ENCODE measurements at places on chromosomes 3 and 15.

GRCh38 chr15:83155942-83156341 is 48.5 kb downstream of the TM6SF1 start:
- DNase-seq: no peak

DNA sequence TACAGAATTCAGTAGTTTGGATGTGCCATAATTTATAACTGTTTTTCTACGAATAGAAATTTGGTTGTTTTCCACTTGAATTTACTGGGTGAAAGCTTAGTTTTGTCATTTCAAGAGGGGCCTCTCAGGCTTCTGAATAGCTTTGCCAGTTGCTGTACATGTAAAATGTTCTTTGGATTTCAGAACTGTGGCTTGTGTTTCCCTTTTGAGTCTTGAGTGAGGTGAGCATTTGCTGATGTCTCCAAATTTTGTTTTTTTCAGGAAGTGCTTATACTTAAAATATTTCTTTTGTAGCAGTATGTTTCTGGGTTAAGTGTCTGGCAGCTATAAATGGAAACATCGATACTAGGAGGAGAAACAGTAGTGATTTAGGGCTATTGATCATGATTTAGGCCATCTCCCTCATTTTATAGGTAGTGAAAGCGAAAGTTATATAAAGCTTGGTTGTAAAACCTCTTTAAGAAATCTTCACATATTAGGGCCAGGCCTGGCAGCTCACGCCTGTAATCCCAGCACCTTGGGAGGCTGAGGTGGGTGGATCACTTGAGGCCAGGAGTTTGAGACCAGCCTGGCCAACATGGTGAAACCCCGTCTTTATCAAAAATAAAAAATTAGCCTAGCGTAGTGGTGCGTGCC is 9.2 kb upstream of the TRAK1 start:
- DNase-seq: no peak

GRCh38 chr3:179454887-179455286 is 3.6 kb upstream of the GNB4 start:
- no peak for DNase-seq

DNA sequence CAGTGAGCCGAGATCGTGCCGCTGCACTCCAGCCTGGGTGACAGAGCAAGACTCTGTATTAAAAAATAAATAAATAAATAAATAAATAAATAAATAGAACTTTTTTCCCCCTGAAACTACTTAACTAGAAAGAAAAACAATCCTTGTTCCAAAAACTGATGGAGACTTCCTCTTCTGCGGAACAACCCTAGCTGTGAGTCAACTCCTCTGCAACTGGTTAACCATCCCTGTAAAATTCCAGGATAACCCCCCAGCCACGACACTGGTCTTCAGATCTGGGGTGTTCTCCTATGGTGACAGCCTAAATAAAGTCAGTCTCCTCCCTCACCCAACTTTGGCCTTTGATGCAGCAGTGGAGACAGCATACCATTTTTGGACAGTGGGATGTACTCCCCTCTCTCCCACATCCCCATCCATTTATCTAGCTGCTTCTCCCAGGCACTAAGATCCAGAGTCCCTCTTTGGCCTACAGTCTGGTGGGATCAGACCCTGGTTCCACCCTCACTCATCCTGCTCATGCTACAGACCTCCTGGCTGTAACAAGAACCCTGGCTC is 352.6 kb downstream of the OCA2 start:
- DNase-seq: no peak

- DNase-seq: no peak
Measured at GRCh38 chr3:177744873-177745606, 547.8 kb upstream of the TBL1XR1 start.

GRCh38 chr3:177353140-177353539 is 155.9 kb upstream of the TBL1XR1 start:
- DNase-seq: no peak

- DNase-seq: no peak
Measured at GRCh38 chr15:42736178-42736792, 643 bp downstream of the CDAN1 start.

GRCh38 chr3:49500205-49500731 is 30.2 kb downstream of the DAG1 start:
- DNase-seq: no peak

GRCh38 chr3:186318135-186318534 is 43.9 kb downstream of the DGKG start:
- no peak for DNase-seq

- DNase-seq: no peak
Measured at GRCh38 chr3:195458316-195458717, 15.5 kb upstream of the ACAP2 start.

DNA sequence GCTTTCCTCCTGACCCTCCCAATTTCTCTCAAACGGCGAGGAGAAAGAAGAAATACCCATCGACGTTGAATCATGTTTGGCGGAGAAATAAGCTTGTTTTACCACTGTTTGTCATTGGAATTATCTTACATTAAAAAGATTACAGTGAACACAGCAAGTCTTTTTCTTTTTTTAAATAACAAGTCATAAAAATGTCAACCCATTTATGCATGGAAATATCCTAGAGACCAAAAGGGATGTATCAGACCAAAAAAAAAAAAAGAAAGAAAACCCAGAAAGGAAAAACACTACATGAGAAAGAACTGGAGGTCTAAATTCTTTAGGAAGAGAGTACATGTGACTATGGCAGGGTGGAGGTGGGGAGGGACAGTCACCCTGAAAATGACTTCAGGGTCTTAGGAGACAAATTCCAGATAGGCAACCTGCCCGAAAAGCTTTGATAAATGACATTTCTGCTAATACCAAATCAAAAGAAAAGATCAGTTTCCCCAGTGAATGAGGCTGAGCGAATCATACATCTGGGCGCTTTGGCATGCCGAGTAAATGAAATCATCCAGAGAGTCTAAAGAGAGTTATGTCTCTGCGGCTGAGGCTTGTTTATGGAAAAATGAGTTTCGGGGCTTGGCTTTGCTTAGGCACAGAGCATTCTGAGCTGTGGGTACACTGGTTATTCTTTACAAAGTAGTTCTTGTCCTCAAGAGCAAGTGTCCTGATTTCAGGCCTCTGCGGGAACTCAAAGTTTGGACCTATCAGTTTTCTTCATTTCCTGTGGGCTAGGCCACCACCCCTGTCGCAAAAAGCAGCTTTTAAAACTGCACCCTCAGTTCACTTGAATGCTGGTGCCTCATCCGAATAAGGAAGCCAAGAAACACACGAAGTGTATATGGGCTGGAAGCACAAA is 110.1 kb upstream of the TGFBR2 start:
- DNase-seq: no peak

GRCh38 chr3:62981962-62982361 is 106.7 kb upstream of the CADPS start:
- no peak for DNase-seq

DNA sequence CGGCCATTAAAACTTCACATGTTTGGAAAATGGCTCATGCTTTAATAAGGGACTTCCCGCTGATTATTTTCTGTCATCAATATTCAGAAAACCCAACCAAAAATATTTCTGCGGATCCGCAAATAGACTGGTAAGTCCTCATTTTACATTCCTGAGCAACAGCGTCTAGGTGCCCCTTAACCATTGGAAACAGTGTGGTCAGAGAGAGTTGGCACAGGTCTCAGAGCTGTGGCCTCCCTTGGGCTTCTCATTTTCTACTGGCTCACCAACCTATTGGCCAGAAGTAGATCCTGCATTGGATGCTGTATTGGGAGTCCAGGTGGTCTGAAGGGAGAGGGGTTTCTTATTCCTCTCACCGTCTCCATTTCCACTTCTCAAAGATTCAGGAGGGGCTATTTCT is 348.1 kb upstream of the DCBLD2 start:
- DNase-seq: no peak

- DNase-seq: no peak
Measured at GRCh38 chr15:80920271-80920699, 69.3 kb downstream of the MESD start.

- DNase-seq: no peak
Measured at GRCh38 chr3:14441920-14442300, 39.5 kb downstream of the SLC6A6 start.

- no peak for DNase-seq
Measured at GRCh38 chr3:46135475-46135874, 72.6 kb downstream of the CCR1 start.

DNA sequence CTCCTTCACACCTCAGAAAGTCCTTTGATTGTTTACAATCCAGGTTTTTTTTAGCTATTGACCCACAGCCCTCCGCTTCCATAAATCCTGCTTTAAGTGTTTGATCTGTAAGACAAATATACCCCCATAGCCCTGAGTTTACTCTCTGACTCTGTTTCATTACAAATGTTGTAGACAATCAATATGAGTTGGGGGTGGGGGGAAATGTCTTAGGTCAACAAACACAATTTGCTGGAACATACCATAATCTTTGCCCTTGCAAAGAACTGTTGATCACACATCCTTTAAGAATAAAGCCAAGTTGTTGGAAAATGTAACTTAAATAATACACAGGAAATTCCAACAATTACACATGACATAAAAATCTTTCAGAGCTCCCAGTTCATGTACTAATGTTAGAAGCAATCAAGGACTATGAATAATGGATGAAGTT is 301.8 kb upstream of the SEMA6D start:
- no peak for DNase-seq

GRCh38 chr3:68136411-68136810 is 482.0 kb upstream of the SUCLG2 start:
- no peak for DNase-seq

- DNase-seq: no peak
Measured at GRCh38 chr15:25067725-25068309, 113.0 kb downstream of the SNRPN start.

DNA sequence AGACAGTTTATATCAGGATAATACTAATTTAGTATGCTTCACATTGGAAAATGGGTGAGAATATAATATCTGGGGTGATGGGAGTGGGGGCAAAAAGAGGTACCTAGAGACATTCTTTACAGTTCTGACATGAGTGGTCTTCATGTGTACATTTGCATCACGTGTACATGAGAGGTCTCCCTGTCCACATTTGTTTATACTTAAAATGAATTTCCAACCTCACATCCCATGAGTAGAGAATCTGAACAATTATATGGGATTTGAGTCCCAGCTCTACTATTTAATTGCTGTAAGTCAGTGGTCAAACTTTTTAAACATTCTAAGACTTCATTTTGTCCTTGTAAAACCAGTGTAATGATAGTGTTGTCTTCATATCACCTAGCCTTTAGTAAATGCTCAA is 408.4 kb downstream of the NAALADL2 start:
- no peak for DNase-seq
